ENCODE measurements at places on chromosomes 3 and 15.

GRCh38 chr15:39640665-39641064, 59.8 kb downstream of the THBS1 start:
- no peak for DNase-seq

DNA sequence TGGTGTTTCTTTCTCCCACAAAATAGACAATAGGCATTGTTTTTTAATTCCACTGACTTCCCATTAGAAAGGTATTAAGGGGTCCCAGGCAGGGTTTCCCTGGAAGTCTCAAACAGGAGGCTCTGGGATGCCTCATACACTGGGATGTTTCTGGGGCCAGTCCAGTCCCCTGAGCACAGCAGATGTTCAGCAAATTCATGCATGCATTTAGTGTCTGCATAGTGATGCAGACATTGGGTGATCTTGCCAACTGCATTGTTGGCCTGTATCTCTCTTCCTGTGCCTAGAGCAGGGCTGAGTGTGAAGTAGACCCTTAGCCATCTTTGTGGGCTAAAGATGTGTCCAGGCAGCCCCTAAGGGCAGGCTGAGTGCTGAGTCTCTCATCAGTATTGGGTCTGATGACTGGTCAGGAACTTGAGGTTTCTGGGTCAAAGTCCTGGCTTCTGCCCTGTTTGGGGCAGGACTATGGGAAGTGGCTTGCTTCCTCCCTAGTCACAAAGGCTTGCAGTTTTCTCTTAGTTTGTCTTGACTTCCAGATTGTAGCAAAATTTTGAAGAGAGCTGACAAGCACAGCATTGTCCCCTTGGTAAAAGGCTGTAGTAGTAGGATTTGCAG, 56.5 kb downstream of the BSN start:
- DNase-seq, result no peak

DNA sequence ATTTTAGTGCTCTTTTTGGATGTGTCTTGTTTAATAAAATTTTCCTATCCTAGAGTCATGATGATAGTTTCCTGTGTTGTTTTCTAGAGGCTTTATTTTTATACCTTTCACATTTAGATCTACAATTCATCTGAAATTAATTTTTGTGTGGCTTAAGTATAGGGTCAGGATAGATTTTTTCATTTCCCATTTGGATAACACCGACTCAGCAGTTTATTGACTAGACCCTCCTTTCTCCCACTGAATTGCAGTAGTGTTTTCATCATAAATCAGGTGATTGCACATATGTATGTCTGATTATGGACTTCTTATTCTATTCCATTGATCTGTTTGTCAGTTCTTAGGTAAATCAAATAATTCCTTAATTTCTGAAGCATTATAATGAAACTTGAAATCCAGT, 10.4 kb downstream of the PRR23A start:
- no peak for DNase-seq

GRCh38 chr15:57861034-57861638, 154.6 kb downstream of the POLR2M start:
- peak; percentile 54 for DNase-seq

GRCh38 chr15:93452537-93453211, 363.7 kb upstream of the RGMA start:
- DNase-seq, result no peak
